Thoracic aorta (tissue), 2 donors: ENCODE measurements at places on chromosomes 11 and 22.

- no peak for DNase-seq
Observed at GRCh38 chr11:92861634-92862033, 107.8 kb upstream of the MTNR1B start.

DNA sequence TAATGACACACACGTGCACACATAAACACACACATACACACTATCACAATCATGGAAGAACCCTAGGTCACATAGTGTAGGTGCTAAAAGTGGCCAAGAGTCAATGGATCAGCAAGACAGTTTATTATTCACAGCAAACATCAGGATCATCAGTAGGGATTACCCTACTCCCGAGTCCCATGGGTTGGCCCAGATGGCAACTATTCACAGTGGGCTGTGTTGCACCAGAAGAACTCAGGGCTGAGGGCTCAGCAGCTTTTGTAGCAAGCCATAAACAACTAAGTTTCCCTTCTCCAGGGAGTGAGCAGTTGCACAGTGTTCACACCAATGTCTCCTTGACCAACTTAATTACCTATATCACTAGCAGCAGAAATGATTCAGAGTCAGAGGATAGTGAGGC, 20.8 kb downstream of the PRDM11 start:
- no peak for DNase-seq

- DNase-seq: no peak
Observed at GRCh38 chr11:22430141-22430541, 92.0 kb downstream of the SLC17A6 start.

DNA sequence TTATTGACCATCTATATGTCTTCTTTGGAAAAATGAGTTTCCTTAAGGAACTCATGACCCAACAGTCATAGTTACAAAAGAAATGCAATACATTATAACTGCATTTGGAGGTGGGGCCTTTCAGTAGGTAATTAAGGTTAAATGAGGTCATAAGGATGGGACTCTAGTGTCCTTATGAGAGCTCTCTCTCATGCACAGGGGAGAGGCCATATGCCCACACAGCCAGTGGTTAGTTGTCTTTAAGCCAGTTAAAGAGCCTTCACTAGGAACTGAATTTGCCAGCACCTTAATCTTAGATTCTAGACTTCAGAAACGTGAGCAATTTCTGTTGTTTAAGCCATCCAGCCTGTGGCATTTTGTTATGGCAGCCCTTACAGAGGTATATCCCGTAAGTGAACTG, 27.3 kb downstream of the INTS4 start:
- DNase-seq: no peak

DNA sequence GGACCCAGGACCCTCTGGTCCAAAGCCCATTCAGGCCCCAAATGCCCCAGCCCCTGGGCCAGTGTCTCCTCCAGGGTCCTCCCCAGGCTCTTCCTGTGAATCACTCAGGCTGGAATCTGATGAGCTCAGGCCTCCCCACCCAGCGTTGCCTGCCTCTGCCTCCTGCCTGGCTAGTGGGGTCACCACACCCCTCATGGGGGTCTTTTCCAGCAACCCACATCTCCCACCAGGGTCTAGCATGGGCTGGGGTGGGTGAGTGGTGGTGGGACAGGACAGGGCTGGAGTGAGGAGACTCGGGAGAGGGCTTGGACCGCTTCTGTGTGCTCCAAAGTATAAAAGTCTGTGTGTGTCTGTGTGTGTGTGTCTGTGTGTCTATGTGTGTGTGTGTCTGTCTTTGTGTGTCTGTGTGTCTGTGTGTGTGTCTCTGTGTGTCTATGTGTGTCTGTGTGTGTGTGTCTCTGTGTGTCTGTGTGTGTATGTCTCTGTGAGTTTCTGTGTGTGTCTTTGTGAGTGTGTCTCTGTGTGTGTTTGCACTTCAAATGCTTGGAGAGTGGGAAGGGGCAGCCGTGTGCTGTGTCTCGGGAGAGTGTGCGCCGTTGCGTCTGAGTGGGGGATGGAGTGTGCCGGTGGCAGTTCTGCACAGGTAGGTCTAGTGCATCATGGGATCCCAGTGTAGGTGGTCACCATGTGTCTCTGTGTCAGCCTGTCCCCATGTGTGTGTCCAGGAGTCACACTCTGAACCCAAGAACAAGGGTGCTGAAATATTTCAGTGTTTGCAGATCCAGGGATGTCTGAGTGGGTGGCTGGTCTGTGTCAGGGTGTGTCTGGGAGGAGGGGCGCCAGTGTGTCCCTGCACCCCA, 8.8 kb downstream of the RIN1 start:
- no peak for DNase-seq

- no peak for DNase-seq
Observed at GRCh38 chr11:47714554-47715081, 551 bp downstream of the AGBL2 start.

DNA sequence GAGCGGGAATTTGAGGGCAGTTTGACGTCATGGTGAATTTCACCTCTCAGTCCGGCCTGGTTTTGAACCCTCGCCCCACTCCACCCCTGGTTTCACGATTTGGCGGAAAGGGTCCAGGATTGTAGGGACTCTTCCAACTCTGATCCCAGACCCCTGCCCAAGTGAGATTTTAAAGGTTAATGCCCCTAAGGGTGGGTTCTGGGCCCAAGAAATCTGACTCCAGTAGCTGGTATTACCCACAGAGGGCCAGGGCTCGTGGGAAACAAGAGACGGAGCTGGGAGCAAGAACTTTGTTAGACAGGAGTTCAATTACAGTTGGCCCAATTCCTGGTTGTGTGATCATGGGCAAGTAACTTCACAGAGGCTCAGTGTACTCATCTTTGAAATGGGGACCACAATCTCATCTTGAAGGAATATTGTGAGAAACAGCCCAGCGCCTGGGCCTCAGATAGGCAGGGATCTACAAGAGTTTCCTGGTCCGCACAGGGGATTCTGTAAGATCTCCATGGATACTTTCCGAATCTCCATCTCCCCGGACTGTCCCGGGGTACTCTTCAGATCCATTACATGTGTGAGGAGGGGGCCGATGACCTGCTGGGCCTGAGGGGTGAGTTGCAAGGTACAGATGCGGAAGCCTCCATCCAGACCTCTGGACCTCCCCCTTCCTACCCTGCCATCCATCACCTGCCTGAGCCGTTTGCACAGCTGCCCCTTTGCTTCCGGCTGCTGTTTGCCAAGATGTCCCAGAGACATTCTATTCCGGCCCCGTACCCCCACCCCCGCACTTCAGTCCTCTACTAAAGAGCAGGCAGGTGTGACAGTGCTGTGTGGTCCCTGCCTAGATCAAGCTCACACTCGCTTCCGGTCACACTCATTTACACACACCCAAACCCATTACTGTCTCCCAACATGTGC, 687 bp upstream of the CALCA start:
- DNase-seq: no peak

- DNase-seq: no peak
Observed at GRCh38 chr11:65491163-65491465, 7.7 kb upstream of the MALAT1 start.

GRCh38 chr22:25061134-25061533, 108.6 kb downstream of the KIAA1671 start:
- no peak for DNase-seq

DNA sequence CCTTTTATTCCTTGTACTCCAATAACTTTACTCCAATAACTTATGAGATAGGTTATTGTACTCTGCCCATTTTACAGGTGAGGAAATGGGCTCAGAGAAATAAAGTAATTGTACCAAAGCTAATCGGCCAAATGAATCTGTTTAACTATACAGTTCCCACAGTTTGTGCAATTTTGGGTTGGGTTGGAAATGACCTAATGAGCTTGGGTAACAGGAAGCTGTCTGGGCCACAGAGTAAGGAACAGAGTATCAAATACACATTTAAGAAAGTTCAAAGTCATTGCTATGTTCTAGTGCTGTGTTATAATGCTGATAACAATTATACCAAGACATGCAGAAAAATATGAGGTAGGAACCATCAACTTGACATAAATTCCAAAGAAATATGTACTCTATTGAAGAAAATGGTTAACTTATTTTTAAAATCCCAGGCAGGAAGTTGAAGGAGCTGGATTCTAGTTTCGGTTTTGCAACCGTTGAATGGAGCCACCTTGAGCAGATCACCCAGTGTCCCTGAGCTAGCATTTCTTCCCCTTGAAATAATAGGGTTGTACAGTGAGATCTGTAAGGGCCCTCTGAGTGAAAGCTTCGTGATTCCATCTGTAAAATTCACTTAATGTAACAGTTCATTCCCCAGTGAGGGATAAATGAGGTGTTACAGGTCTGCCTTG, 360.9 kb upstream of the NARS2 start:
- no peak for DNase-seq

GRCh38 chr11:63945477-63946163, 6.8 kb downstream of the NAA40 start:
- peak; percentile 44 for DNase-seq

GRCh38 chr11:108324587-108324986, 101.7 kb downstream of the ATM start:
- DNase-seq: no peak

DNA sequence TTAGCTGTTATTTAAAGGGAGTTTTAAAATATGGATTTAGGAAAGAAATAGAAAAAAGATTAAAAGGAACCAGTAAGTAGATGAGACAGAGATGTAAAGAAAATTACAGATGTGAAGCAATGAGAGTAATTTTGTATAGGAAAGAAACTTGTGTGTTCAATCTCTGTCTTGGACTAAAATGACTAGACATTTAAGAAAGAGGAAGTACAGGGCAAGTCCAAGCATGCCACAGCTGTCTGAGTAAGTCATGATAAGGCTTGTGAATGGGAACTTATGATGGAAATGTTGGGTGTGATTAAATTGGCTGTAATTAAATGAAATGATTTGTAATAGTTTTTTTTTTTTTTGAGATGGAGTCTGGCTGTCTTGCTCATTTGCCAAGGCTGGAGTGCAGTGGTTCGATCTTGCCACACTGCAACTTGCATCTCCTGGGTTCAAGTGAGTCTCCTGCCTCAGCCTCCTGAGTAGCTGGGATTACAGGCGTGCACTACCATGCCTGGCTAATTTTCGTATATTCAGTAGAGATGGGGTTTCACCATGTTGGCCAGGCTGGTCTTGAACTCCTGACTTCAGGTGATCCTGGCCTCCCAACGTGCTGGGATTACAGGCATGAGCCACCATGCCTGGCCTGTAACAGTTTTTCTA, 5.9 kb upstream of the ACY3 start:
- DNase-seq: no peak

DNA sequence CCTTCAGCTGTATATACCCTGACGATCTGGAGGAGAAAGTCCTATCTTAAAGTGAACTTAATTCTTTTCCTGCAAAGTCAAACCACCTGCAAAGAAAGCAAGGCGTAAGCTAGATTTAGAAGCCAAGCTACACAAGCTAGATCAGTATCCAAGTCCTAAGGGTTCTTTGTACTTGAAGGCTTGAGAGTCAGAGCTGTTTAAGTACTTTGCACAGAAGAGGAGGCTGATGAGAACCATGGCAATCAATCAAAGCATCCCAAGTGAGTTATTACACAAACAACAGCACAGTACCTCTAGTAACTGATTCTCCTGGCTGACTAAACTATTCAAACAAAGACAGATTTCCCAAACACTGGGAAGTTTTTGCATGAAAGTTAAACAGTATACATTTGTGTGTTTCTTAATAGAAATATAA, 1.9 kb downstream of the CDON start:
- no peak for DNase-seq

DNA sequence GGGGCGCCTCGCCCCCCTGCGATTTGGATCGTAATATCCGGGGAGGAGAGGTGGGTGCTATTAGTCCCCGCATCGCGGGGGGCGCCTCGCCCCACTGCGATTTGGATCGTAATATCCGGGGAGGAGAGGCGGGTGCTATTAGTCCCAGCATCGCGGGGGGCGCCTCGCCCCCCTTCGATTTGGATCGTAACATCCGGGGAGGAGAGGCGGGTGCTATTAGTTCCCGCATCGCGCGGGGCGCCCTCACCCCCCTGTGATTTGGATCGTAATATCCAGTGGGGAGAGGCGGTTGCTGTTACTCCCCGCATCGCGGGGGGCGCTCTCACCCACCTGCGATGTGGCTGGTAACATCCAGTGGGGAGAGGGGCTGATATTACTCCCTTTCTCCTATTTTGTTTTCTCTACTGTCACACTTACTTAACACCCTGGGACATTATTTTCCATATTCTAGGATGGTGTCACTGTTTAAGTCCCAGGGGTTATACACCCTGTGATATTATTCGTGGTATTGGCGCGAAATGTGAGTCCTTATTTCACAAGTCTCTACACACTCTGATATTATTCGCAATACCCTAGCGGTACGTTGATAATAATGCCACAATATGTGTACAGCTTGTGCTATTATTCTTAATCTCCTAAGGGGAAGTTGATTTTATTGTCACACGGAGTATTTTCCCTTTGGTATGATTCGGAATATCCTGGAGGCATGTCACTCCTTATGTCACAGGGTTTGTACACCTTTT, 57.8 kb upstream of the ALDH3B2 start:
- no peak for DNase-seq

DNA sequence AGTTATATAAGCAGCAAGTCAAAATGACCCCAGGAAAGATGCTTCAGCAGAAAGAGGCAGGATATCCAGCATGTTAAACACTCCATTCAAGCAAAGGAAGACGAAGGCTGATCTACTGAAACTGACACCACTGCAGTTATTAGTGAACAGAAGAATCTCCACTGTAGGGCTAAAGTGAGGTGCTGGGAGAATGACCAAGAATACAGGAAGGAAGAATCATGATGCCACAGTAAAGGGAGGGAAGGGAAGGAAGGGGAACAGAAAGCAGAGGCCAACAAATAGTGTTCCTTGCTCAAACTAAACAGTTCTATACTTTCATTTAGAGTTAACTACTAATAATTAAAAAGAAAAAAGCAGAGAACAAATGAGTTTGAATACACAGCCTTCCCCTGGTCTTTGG, 92.5 kb downstream of the SIK3 start:
- no peak for DNase-seq
